GM20000 (cell line): ENCODE measurements at places on chromosomes 11 and 22.

- no peak for DNase-seq
These were observed 191.2 kb downstream of the CWF19L2 start for GRCh38 chr11:107266455-107266854.

DNA sequence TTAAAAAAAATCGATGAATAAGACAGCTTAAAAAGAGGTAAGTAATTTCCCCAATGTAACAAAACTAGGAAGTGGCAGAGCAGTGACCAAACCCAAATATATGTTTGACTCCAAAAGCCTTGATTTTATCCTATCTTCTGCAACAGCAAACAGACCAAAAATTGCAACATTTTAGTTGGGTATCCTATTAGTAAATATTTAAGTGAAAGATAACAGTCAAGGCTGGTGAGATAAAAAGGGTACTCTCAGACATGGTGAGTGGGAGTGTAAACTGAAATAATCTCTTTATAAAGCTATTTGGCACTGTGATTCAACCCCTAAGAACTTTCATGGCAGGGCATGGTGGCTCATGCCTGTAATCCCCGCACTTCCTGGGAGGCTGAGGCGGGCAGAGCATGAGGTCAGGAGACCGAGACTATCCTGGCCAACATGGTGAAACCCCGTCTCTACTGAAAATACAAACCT, 1.9 kb upstream of the RDX start:
- DNase-seq, result no peak

GRCh38 chr11:132343445-132344175, 973.2 kb downstream of the NTM start:
- DNase-seq, result no peak

GRCh38 chr11:38538866-38539680, 1941.0 kb upstream of the RAG2 start:
- DNase-seq, result no peak

GRCh38 chr22:17941471-17942406, 82.6 kb downstream of the MICAL3 start:
- DNase-seq, result no peak

DNA sequence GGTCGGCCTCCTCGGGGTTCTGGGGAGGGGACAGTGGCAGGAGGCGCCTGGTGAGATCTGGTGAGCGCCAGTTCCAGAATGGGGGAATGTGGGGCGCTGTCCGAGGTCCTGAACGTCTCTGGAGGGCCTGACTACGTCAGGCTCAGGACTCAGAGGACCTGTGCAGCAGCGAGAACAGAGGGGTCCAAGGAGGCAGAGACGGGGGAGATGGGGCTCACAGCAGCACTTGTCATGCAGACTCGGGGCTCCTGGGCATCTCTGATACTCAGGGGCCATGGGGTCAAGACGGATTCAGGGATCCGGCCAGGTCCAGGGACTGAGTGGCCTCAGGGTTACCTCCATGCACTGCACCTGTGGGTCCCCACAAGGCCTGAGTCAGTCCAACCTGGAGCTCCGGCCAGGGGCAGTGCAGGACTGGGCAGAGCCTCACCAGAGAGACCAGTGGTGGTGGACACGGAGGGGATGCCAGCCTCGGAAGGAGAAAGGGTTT, 92.2 kb downstream of the BRD1 start:
- no peak for DNase-seq

- DNase-seq, result no peak
These were observed at the start of gene CARNS1 for GRCh38 chr11:67415501-67416304. Gene CARNS1, plus strand, starts transcription at chr11:67415678. Its CDS starts 522 bp downstream, at chr11:67416200.

GRCh38 chr22:50443197-50443596, 31.6 kb downstream of the SBF1 start:
- no peak for DNase-seq

- no peak for DNase-seq
These were observed 180.3 kb upstream of the E2F8 start for GRCh38 chr11:19420868-19421533.
